ENCODE measurements at places on chromosomes 5 and 9.

DNA sequence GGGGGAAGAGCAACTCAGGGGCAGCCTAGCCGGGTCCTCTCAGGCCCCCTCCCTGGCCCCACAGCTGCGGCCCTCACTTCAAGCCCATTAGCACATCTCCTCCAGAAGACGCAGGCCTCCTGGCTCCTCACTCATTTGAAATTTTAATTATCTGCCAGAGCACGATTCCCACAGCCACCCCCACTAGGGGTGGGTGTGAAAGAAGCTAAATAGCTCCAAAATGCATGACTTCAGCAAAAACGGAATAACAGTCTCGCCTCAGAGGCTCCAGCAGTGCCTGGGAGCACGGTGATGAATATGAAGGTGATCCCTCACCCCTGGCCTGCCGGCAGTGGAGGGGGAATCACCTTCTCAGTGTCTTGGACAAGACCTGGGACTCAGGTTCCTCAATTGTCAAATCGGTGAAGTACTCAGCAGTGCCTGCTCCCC, 61.1 kb upstream of the HRH2 start:
- DNase-seq: no peak

GRCh38 chr9:79969393-79970145, 397.8 kb downstream of the TLE4 start:
- no peak for DNase-seq

DNA sequence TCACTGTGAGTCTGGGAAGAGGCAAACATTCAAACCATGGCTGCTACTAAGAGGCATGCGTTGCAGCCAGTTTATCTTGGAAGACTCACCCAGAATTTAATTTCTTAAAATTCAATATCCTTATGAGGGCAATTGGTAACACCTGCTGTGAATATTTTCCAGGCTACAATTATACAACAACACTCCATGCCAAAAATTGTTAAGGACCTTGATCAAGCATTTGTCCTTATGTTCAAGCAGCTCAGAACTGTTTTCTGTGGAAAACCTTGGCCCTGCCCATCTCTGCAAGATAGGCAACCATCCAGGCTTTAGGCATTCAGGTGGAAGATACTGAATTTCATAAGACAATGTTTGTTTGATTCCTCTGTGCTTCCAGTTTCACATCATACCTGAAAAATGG, 327.8 kb downstream of the FBXL7 start:
- DNase-seq: no peak

DNA sequence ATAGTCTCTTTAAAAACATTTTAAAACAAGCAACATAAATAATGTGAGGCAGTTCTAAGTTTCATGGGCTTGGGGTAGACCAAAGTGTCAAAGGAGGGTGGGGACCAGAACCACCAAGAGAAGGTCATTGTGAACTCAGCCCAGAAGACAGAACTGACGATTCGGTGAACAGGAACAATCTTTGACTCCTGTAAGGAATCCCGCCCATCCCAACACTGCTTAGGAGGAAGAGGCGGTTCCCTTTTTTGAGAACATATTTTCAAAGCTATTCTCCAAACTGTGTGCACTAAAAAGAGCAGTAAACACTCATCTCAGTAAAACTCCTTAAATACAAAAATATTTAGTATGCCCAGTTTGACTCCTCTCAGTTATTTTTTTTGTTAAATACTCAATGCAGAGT, 176.5 kb upstream of the TLE4 start:
- DNase-seq: no peak

GRCh38 chr5:118988866-118989180, 476 bp upstream of the DTWD2 start:
- no peak for DNase-seq

- peak; percentile 37 for DNase-seq
Measured at GRCh38 chr9:26131886-26132285, 453.6 kb upstream of the TUSC1 start.

- peak; percentile 43 for DNase-seq
Measured at GRCh38 chr5:150615141-150615699, 25.2 kb upstream of the SYNPO start.

GRCh38 chr9:38643815-38644173, 23.4 kb upstream of the ANKRD18A start:
- no peak for DNase-seq

GRCh38 chr5:108232805-108233204, 149.1 kb downstream of the FBXL17 start:
- DNase-seq: no peak

- no peak for DNase-seq
Measured at GRCh38 chr9:37693260-37693659, 42.5 kb downstream of the FRMPD1 start.

- DNase-seq: no peak
Measured at GRCh38 chr5:131766689-131767088, 30.1 kb downstream of the FNIP1 start.

GRCh38 chr9:13688223-13688989, 408.9 kb upstream of the MPDZ start:
- DNase-seq: peak; percentile 17

DNA sequence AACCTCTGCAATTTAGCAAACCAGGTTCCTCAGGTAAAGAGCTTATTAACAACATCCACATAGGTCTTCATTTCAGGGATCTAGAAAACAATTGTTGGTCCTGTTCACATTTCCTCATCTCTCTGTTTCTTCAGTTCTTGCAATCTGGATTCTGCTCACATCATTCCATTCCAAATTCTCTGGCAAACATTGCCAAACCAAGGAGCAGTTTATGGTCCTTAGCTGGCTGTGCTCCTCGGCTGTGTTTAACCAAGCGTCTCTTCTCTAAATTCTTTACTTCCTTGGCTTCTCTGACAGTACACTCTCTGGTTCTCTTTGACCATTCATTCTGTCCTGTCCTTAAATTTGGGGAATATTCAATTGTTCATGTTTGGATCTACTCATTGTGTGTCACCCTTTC, 65.8 kb upstream of the RANBP3L start:
- DNase-seq: peak; percentile 79

- DNase-seq: no peak
Measured at GRCh38 chr5:149781612-149782011, 51.5 kb downstream of the PPARGC1B start.

GRCh38 chr9:84212246-84212645, 128.3 kb downstream of the SLC28A3 start:
- DNase-seq: peak; percentile 32

GRCh38 chr5:113056988-113057387, 80.4 kb downstream of the DCP2 start:
- DNase-seq: no peak

DNA sequence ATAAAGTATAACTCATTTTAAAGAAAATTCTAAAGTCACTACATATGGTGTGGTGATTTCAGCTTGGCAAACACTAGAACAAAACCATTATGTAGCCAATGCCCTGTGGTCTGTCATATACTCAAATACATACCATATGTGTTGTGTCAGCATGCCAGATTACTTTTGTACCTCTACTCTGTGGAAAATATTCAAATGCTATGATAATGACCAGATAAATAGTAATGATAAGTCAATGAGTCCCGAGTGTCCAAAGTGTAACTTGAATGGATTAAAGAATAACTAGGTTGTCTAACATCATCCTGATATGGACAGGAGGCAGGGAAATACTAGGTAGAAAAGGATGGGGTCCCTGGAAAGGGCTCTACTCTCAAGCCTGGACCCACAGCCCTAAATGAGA, 58.0 kb upstream of the IL6ST start:
- DNase-seq: peak; percentile 42

DNA sequence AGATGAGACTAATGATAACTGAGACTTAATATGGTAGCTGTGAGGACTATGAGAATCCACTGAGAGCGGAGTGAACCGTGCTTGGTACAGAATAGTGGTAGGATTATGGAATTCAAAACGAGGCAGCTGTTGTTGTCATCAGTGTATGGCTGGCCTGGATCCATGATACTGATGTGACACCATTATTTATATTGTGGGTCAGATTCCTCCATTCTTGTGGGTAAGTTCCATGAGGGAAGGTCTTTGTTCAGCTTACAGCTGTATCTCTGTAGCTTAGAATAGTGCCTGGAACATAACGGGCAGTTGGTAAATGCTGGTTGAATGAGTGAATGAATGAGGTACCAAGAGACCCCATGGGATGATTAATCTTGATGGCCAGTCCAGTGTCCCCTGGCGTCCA, 61.8 kb downstream of the ACER2 start:
- no peak for DNase-seq

DNA sequence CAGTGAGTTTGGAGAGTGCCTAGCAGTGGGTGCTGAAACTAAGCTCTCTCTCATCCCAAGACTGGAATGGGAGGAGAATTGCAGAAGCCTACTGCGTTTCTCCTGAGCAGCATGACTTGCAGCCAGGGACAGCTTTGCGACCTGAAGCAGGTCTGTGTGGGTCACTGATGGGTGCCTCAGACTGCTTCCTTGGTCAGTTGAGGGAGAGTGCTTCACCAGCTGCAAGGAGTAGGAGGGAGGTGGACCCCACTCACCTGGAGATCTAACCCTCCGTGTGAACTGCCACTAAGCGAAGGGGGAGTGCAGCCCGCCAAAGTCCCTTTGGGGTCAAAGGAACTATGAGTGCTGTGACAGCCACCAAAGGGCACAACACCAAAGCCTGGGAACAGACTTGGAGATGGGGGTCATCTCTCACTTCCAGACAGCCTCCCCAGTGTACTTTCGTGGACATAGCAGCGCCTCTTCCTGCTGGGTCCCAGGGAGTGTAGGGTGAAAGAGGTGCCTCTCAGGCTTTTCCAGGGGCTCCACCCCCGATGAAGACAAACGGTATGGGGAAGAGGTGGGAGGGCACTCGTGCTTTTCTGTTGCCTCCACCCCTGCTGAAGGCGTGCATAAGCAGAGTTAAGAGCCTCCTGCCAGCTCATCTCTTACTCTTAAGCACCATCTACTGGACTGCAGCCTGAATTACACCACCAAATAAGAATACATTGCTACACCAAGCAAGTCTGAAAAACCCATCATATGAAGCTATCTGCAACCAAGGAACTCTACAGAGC, 34.3 kb upstream of the MACIR start:
- peak; percentile 75 for DNase-seq

DNA sequence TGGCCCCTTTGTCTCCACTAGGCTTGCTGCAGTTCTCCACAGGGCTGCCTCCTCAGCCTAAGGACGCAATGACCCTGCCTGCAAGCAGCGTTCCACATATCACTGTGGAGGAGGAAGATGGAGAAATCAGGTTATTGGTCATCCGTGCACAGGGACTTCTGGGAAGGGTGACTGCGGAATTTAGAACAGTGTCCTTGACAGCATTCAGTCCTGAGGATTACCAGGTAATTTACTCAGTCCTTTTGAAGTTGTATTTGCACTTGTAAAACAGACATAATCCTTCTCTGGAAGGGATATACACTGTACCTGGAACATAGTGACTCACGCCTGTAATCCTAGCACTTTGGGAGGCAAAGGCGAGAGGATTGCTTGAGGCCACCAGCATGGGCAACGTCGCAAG, 116.6 kb downstream of the ADGRV1 start:
- DNase-seq: no peak

- no peak for DNase-seq
Measured at GRCh38 chr5:139395844-139396640, 1.1 kb upstream of the PROB1 start.

GRCh38 chr9:128943832-128944620, 3.4 kb downstream of the DOLK start:
- DNase-seq: no peak

DNA sequence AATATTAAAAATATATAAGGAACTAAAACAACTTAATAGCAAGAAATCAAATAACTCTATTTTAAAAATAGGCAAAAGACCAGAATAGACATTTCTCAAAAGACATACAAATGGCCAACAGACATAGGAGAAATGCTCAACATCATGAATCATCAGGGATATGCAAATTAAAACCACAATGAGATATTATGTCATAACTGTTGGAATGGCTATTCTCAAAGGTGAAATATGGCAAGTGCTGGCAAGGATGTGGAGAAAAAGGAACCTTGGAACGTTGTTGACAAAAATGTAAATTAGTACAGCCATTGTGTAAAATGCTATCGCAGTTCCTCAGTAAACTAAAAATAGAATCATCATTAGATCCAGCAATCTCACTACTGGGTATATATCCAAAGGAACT, 468.5 kb downstream of the NFIB start:
- peak; percentile 96 for DNase-seq

GRCh38 chr9:107605041-107605440, 115.5 kb upstream of the KLF4 start:
- DNase-seq: no peak

DNA sequence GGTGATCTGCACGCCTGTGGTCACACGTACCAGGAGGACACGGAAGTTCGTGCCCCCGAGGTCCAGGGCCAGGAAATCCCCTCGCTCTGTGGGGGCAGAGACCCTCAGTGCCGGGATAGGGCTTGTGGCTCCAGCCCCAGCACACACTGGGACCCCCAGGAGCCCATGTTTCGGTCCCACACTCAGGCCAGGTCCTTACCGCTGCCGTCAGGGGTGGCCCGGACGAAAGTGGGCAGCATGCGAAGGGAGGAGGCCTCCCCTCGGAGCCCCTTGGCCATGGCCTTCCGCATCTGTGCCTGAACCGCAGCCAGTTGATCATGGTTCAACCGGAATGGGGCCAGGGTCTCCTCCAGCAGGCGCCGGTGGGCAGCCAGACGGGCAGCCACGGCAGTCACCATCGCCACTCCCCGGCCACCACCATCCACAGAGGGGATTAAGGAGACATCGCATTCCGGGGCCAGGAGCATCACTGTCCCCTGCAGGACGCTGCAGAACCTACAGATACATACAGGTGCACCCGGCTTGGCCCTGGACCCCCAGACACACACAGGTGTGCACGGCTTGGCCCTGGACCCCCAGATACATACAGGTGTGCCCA, 11.8 kb downstream of the HK3 start:
- no peak for DNase-seq

- DNase-seq: no peak
Measured at GRCh38 chr9:132456241-132456640, 46.2 kb downstream of the CFAP77 start.

DNA sequence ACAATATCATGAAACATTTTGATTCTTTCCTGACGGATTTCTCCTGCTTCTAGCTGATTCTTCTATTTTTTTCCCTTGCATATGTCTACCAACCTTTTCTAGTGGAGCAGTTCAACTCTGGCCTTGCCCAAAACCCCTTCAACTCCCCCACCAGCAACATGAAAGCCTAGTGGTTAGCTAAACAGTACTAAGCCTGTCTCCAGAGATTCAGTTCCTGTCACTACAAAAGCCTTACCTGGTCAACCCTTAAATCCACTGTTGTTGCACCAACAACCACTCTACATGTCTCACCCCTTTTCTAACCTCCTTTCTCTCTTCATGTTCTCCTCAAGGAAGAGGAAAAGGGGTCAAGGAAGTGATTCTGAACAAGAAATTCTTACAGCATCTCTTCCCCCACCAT, 74.8 kb upstream of the PIK3R1 start:
- DNase-seq: no peak

DNA sequence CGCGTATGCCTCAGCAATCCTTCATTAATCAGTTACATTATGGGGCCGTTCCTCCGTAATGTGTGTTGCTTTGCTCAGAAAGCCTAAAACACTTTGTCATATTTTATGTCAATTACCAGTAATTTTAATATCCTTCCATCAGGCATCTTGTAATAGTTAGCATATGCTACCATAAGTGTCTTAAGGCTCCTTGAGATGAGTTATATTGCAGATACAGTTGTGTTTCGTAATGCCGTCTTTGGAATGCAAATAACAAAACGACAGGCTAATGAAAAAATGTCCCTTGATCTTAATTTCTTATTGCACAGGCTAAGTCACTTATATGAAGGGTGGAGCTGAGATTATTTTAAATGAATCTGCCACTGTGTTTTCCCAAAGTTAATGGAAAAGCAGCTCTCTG, 50.5 kb downstream of the TBCA start:
- peak; percentile 11 for DNase-seq

Data from fibroblast of upper back skin (primary cell).